ENCODE measurements at places on chromosomes 7 and 10.

- peak; percentile 4 for DNase-seq
Observed at GRCh38 chr7:24456526-24457218, 116.6 kb upstream of the PALS2 start.

GRCh38 chr7:90671571-90671970 is 75.5 kb downstream of the CDK14 start:
- no peak for DNase-seq

- no peak for DNase-seq
Observed at GRCh38 chr7:78427209-78427608, 628.6 kb downstream of the PHTF2 start.

GRCh38 chr10:125084191-125084613 is 76.2 kb downstream of the CTBP2 start:
- DNase-seq, result peak; percentile 93

GRCh38 chr10:102644066-102644645 is at the start of gene TRIM8:
Gene TRIM8 (plus strand): TSS chr10:102644479. CDS start chr10:102644618, 139 bp downstream.
- peak; percentile 52 for DNase-seq

- DNase-seq, result peak; percentile 41
Observed at GRCh38 chr7:47483604-47484273, 98.2 kb downstream of the TNS3 start.

DNA sequence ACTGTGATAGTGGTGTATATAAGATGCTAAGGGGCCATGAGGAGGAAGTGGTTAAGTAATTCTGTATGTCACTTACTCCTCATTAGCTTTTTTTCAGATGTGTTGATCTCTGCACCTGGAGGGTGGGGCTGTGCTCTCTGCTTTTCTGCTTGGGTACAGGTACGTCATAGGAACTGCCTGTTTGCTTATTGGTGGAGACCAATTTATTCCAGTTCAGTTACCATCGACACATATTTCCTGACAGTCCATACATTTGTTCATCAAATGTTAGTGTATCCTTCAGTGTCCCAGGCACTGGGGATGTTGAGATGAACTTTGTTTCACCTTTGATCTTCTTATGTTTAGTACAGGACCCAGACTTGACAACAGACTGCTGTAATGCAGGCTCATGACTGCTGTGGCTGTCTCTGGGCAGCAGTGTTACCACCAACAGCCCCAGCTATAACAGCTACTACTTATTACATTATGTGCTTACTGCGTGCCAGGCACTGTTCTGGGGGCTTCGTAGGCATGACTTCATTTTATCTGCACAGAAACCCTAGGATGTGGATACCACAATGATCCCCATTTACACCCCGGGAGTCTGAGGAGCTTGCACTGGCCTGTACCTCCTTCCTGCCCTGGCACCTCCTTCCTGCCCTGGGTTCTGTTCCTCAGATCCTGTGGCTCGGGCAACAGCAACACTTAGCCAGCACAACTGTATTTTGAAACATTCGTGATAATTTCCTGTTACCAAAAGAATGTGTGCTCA is 87.4 kb downstream of the BUB3 start:
- DNase-seq, result no peak

GRCh38 chr10:129273860-129274259 is 193.2 kb upstream of the MGMT start:
- DNase-seq, result no peak

DNA sequence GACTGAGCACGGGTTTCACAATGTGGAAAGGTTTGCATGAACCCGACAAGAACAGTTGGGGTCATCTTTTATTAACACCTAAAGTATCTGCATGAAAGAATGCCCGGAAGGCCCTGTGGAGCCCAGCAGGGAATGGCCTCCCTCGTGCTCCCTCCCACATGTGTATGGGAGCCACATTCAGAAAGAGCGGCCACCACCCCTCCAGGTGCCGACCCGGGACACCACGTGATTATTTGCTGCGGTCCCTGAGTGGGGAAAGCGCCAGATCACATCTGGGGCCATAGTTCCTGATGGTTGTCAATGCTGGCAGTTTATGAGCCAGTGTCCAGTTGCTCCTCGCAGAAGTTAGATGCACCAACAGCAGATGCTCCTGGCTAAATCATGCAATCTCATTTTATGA is 571.4 kb downstream of the TCERG1L start:
- no peak for DNase-seq

- no peak for DNase-seq
Observed at GRCh38 chr7:84589012-84589411, 394.4 kb upstream of the SEMA3A start.

GRCh38 chr7:73828107-73828803 is 2.5 kb upstream of the CLDN4 start:
- no peak for DNase-seq

DNA sequence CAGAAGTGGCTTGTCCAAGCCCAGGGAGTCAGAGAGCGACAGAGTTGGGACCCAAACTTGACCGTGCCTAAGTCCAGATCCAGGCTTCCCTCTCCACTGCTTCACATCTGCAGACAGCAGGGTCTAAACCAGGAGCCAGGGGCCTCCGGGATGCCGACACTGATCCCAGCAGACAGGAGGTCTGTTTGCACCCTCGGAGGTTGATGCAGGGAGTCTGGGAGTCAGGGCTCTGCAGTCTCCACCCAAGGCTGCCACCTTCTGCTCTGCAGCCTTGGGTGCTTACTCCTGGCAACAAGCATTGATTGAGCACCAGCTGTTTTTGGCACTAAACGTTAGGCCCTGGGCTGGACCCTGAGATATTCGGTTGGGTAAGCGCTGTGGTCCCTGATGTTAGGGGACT is 21.0 kb downstream of the ELFN1 start:
- DNase-seq, result no peak

GRCh38 chr10:58543141-58543540 is 30.5 kb downstream of the BICC1 start:
- no peak for DNase-seq

GRCh38 chr10:36393801-36394200 is 731.6 kb upstream of the ANKRD30A start:
- DNase-seq, result no peak

GRCh38 chr7:117715784-117716445 is 157.3 kb downstream of the CTTNBP2 start:
- DNase-seq, result peak; percentile 47

DNA sequence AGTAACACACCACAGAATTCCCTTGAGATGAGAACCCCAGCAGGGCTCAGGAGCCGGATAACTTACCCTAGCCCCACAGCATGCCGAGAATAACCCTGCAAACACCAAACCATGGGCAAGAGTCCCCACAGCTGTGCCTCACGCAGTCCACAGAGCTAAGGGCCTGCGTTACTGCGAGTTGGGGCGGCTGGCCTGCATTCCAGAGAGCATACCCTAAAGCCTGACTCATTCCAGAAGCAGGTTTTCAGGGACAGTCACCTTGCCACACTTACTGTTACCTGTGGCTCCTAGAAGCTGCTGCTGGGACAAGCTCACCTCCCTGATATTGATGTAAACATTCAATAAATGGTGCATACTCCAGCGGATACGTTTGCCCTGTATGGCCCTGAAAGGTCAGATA is 18.6 kb downstream of the FGFR2 start:
- no peak for DNase-seq

- peak; percentile 95 for DNase-seq
Observed at GRCh38 chr10:68666280-68666760, 54.7 kb upstream of the CCAR1 start.

- peak; percentile 17 for DNase-seq
Observed at GRCh38 chr10:59361663-59362143, 646 bp downstream of the FAM13C start.

DNA sequence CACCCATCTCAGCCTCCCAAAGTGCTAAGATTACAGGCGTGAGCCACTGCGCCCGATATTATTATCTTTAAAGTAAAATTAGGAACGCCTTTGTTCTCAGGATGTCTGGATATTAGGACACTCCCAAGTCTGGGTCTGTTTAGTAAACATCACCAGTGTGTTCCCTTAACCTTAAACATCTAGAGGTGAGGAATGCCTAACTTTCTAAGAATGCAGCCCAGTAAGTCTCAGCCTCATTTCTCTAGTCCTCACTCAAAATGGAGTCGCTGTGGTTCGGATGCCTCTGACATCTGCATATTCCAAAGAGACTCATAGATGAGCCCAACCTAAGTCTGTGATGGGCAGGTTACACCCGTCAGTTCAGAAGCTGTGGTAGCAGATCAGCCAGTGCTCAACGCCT is 4.3 kb upstream of the INSYN2A start:
- DNase-seq, result no peak

- DNase-seq, result no peak
Observed at GRCh38 chr10:96721207-96721572, 876 bp upstream of the PIK3AP1 start.

- DNase-seq, result peak; percentile 72
Observed at GRCh38 chr7:17646253-17646956, 293.9 kb downstream of the SNX13 start.

DNA sequence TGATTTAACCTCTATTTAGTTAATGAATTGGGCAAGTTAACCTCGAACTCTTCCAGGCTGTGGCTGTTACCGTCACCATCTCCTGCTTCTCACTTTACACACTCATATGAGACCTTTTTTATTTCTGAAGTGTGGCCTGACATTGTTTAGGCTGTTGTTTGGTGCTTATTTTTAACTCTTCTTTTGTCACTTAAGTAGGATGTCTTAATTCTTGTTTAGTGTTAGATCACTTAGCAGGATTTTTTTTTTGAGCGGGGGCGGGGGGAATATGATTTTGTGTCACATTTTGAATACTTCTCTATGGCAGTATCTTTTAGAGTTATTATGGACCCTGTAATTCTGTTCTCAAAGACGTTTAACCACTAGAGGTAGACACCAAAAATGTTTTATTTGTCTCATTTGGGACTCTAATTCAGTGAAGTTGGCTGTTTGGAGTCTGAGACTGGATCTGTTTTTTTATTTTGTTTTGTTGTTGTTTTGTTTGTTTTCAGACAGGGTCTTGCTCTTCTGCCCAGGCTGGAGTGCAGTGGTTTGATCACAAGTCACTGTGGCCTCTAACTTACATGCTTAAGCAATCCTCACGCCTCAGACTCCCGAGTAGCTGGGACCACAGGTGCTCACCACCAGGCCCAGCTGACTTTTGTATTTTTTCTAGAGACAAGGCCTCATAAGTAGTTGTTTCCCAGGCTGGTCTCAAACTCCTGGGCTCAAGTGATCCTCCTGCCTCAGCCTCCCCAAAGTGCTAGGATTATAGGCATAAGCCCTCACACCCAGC is 73.5 kb downstream of the CUX1 start:
- DNase-seq, result no peak

DNA sequence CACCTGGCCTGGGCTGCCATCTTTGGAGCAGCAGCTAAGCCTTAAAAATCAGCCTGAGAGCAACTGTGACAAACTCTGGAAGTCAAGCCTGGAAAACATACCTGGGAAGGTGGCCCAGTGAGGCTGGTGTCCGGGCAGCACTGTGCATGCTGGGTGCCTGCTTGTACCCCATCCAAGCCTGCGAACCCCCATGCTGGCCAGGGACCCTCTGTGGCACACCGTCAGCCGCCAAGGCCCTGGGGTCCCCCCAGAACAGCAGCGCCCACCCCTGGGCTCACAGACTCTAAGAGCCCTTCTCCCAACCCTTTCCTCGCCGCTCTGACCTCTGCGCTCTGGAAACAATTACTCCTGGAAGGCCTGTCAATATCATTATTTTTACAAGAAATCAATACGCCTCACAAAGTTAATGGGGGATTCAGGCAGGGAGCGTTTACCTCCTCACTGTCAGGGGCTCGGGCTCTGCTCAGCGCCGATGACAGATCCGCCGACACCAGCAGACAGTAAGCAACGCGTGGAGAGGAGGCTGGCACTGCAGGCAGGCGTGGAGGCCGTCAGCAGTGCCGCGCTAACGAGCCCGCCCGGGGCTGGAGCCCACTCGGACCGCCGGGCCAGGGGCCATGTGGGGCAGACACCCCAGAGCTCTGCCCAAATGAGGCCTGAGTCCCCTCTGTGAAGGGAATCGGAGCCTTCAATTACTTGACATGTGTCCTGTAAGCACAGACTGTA is 54.4 kb downstream of the EBF3 start:
- no peak for DNase-seq

DNA sequence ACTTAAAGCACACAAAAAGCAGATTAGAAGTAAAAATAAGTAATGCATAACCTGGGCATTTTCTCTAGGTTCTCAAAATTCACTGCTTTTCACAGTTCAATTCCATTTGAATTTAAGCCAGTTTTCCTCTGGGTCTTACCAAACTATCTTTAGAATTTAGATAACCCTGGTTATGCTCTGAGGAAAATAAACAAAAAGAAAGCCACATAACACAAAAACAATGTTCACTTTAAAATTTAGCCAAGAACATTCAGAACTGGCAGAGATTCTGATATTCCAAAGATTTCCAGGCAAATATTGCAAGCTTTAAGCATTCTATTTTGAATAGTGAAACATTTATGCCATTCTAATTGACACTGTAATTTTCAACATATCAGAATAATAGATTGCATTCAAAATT is 50.7 kb upstream of the PRKG1 start:
- DNase-seq, result no peak

All from fibroblast of skin of scalp (primary cell).